GM12892 (cell line): ENCODE measurements at places on chromosomes 7 and 10.

- no peak for DNase-seq
Measured at GRCh38 chr10:120600871-120601649, 144.0 kb downstream of the PLPP4 start.

DNA sequence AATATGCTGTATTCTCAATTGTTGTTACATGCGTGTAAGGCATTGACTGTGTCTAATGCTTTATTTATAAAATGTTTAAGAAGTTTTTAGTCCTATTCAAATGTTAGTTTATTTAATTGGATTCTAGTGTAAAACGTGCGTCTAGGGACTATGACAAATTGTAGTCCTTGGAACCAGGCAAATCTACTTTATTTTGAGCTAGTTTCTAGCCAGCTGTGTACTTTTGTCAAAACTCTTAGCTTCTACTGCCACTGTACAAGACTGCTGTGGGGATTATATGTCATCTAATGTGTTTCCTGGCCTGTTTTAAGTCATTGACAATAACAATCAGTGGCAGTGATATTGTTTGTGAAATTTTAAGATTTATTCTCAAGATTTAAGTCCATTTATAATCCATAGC lies 220.5 kb upstream of the SEMA3D start:
- no peak for DNase-seq

DNA sequence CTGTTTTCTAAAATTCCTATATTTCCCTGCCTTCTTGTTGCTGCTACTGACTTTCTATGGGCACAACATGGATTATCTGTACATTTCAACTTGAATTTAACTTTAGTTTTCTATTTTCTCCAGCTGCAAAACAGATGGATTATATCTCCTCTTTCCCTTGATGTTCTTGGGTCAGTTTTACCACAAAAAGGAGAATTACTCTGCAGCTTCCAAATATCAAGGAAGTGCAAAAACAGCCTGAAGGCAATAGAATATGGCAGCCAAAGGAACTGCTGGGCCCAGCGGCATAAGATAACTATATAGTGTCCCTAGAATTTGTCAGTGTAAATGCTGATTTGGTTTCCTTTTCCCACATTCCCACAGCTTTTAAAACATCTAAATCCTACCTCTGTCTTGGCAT lies 29.1 kb downstream of the CPED1 start:
- no peak for DNase-seq

DNA sequence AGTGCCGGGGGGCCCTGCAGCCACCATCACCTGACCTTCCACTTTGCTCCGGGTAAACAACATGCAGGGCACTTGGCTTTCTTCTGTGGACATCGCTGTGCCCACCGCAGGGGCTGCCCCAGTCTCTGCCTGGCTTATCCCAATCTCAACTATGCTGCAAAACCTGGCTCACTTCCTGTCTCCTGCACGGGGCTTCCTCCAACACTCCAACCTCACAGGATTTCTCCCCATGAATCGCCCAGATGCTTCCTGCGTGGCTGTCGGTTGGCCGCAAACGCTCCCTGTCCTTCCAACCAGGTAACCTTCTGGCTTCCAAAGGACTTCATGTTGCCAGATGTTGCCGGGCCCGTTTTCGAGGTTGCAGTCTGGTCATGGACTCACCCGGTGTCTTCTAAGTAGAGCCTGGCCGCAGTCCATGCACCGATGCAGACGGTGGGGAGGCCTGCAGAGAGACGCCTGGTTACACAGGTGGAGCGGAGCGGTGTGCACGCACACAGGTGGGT lies 109.0 kb downstream of the VIPR2 start:
- no peak for DNase-seq

DNA sequence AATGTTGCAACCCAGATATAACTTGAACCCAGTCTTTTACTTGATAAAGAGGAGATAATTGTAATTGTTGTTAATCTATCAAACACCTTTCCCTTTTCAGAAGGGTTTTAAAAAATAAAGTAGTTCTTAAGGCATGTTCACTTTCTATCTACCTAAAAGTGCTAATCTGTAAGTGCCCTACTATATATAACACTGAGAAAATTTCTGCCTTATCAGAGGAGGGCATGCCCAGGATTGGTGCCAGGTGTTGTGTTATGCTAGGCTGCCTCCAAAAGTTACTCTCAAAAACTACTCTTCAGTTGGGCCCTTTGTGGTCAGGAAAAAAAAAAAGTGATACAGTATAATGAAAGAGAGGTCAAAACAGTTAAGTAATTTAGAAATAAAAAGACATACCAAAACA lies 36.3 kb downstream of the SMNDC1 start:
- no peak for DNase-seq

DNA sequence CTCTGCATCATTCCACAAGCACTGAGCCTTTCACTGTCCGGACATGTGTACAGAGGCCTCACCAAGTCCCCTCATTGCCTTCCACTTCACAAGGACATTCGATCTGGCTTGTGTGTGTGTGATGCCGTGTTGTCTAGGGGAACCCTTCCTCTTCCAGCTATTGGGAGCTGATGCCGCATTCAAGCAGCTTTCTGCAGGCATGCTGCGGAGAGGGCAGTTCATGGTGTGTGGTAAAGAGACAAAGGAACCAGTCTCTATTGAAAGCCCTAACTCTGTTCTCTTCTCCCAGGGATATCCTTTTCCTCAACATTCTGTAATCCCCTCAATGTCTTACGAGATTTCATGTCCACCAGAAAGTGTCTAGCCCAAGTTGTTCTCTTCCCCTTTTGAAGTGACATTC lies 141.6 kb downstream of the ALOX5 start:
- DNase-seq: no peak

DNA sequence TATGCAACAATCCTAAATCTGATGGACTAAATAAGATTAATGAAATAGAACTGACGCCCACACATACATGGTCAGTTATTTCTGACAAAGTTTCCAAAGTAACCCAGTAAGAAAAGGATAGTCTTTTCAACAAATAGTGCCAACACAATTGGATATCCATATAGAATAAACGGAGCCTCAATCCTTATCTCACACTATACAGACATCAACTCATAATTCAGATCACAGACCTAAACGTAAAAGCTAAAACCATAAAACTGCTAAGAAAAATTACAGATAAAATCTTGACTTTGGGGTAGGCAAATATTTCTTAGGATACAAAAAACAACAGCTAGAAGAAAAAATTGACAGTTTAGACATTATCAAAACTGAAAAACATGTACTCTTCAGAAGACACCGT lies 8.5 kb downstream of the CACUL1 start:
- no peak for DNase-seq

GRCh38 chr7:86949779-86950260 lies 109.6 kb downstream of the ELAPOR2 start:
- DNase-seq: no peak
